Gastrocnemius medialis (tissue), 4 donors: ENCODE measurements at places on chromosomes 12 and 14. TPM values are rescaled to one million over a fixed set of nuclear protein-coding genes. Genes with fewer than 3 reads are reported as not detected.
A peak's percentile ranks its signal among the peaks of the same experiment; 100 is the strongest.

GRCh38 chr12:58757422-58757821 is 162.9 kb downstream of the LRIG3 start:
- no peaks in the 10 kb centered on the region for H3K4me1 ChIP-seq
- H3K4me3 ChIP-seq = no peak overlapping the region
- H3K27ac ChIP-seq = peak overlapping the region; percentile 55
- DNase-seq = no peak
- H3K27me3 ChIP-seq = no peaks in the 10 kb centered on the region

DNA sequence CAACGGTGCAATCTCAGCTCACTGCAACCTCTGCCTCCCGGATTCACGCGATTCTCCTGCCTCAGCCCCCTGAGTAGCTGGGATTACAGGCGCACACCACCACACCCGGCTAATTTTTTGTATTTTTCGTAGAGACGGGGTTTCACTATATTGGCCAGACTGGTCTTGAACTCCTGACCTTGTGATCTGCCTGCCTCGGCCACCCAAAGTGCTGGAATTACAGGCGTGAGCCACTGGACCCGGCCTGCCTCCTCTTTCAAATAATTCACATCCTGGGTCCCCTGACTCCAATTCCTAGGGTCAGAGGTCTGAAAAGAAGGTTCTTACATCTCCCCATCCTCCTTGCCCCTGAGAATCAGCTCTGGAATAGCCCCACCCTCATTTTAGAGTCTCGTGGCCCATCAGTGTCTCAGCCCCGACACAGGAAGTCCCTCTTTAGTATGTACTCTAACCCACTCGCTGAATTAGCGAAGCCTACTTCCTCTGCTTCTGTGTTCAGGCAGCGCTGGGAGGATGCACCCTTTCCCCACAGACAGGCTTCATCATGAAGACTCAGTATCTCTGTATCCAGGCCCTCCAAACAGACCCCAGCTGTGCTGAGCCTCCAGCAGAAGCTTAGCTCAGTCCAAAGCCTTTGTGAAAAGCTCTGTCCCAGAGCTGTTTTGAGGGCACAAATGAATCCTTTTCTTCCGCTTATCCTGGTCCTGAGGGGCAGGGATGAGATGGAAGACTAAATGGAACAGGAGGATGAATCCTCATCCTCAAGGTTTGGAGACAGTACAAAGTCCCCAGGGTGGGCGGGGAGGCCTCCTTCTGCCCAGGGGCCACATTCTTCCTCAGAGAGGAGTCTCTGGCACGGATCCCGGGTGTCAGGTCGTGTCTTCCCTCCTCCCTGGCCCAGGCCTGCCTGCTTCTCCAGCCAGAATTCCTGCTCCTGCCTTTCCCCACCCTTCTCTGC is 3.5 kb downstream of the LPAR5 start:
- H3K36me3 ChIP-seq = no peaks in the 10 kb centered on the region
- H3K4me1 ChIP-seq = no peaks in the 10 kb centered on the region
- peak overlapping the region; percentile 38 for H3K27ac ChIP-seq
- no peaks in the 10 kb centered on the region for H3K27me3 ChIP-seq
- H3K4me3 ChIP-seq = no peak overlapping the region
- DNase-seq = no peak

DNA sequence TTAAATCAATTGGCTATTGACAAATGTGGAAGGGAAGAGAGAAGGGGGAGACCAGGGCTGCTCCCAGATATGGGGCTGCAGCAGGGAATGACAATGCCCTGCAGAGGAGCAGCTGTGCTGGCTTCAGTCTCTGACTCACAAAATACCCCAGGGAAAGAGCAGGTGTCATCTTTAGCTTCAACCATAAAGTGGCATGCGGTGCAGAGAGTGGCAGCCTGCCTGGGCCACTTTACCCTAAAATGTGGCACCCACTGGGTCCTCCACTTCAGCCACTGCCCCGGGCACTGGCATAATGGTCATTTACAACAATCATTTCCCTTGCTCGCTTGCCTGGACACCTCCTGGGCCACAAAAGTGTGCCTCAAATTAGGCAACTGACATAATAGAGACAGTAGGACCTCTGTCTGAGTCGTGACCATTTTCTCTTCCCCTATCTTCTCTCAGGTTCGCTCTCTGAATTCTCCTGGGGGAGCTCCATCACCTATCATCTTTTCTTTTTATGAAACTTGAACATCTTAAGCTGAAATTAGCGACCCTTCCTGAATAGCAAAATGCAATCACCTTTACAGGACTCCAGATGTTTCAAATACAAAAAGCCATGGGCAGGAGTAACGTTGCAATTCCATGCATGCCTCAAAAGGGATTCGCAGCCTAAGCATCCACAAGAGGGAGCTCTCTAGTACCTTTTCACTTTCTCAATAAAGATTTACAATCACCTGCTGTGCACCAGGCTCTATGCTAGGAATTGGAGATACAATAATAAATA is 179.9 kb upstream of the ATF7IP start:
- H3K27ac ChIP-seq = no peak overlapping the region
- no peak overlapping the region for H3K4me3 ChIP-seq
- H3K4me1 ChIP-seq = no peaks in the 10 kb centered on the region
- no peaks in the 10 kb centered on the region for H3K27me3 ChIP-seq
- no peak for DNase-seq

BICDL1 gene
- total RNA-seq = not detected

FBLN5 gene
- total RNA-seq = 36.8 TPM

VDR gene
- total RNA-seq = 3.2 TPM

NTS gene
- not detected for total RNA-seq

DNA sequence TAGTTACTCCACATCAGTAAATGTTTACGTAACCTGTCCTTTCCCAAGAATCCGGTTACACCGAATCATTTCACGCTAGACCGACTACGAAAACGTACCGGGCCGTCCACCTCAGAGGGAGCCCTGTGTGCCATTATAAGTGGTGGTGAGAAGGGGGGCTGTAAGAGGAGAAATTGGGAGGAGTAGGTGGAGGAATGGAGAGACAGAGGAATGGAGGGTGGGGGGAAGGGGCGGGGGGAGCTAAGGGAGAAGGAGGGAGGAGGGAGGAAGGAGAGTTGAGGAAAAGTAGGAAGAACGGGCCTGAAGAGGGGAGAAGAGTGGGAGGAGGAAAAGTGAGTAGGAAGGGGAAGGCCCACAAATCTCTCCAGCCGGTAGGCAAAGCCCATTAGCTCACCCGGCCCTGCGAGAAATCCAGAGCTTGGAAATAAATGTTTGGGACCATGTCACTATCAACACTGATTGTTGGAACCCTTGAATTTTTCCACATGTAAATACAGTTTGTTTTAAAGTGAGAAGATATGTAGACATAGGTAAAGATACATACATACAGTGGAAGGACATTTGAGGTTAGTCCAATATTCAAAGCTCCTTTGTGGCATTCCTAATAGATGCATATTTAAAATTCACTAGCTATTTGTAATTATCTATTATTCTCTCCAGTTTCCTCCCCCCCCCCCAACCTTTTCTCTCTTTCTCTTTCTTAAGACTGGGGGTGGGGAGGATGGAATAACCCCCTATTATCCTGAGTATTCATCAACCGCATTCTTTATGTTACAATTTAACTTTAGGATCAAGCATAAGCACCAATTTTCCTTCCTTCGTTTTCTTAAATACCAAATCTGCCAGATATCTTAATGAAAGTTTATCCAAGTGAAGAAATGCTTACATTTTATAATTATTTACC is 2.1 kb upstream of the FOXG1 start:
- peaks cover 3% of the 10 kb centered on the region for H3K4me1 ChIP-seq
- no peak overlapping the region for H3K4me3 ChIP-seq
- no peak overlapping the region for H3K27ac ChIP-seq
- H3K27me3 ChIP-seq = peaks cover 83% of the 10 kb centered on the region
- no peak for DNase-seq

DNA sequence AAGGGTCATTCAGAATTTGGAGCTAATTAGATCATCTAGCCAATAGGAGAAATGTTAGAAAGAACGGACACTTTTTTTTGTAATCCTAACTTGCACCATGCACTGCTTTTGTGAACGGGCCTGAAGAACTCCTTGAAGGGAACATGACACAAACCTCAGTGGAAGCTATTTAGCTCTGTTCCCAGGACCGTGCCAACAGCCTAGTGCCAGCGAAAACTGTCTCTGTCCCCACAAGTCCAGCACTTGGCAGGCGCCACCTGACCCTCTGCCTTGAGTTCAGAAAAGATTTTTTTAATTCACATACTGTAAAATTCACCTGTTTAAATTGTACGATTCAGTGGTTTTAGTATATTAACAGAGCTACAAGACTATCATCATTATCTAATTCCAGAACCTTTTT is 31.3 kb upstream of the KCNA5 start:
- H3K27ac ChIP-seq = peak overlapping the region; percentile 60
- peaks cover 27% of the 10 kb centered on the region for H3K4me1 ChIP-seq
- H3K36me3 ChIP-seq = no peaks in the 10 kb centered on the region

- H3K4me3 ChIP-seq = no peak overlapping the region
- no peak overlapping the region for H3K27ac ChIP-seq
- H3K27me3 ChIP-seq = no peaks in the 10 kb centered on the region
- H3K4me1 ChIP-seq = no peaks in the 10 kb centered on the region
Observed at GRCh38 chr12:78149459-78149858, 318.8 kb downstream of the NAV3 start.

NKX2-1 gene
- not detected for total RNA-seq

- H3K36me3 ChIP-seq = no peaks in the 10 kb centered on the region
- H3K27ac ChIP-seq = no peak within 1 kb of the TSS
- H3K4me1 ChIP-seq = peaks cover 2% of the 10 kb centered on the region
- peaks cover 76% of the 10 kb centered on the region for H3K27me3 ChIP-seq
- H3K4me3 ChIP-seq = peak within 1 kb of the TSS; percentile 35
Observed at GRCh38 chr12:6700646-6701051, at the start of gene PIANP. Gene PIANP, minus strand, starts transcription at chr12:6700815. Its CDS starts 2,754 bp downstream, at chr12:6698061.

DNA sequence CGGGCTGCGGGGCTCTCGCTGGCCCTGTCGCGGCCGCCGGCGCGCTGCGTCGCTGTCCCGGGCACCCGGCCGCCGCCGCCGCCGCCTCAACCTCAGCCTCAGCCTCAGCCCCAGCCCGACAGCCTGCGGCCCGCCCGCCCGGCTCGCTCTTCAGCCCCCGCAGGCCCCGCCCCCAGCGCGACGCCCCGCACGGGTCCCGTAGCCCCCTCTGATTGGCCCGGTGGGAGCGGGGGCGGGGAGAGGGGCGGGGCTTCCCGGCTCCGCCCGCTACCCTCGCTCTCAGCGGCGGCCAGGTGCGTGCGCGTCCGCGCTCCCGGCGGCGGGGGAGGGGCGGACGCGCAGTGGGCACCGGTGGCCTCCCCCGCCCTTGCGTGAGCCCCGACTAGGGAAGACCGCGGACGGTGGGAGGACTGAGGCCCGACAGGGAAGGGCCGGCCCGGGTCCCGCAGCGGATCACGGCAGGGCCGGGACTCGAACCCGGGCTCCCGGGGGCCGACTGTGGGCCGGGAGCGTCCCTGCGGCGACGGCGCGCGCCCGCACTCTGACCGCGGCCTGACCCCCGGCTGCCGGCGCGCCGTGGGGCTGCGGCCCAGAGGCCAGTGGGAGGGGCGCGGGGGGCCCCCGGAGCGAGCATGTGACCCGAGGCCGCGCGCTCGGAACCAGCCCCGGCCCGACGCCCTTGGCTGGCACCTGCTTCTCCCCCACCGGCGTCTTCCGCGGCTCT is at the start of gene PPP1R13B:
PPP1R13B (minus strand) TSS at position 125 of the 724 bp plus-strand sequence. CDS start 268 bp downstream, outside the sequence.
- peak; percentile 88 for DNase-seq
- H3K27ac ChIP-seq = peak within 1 kb of the TSS; percentile 87
- H3K4me3 ChIP-seq = peak within 1 kb of the TSS; percentile 66
- no peaks in the 10 kb centered on the region for H3K36me3 ChIP-seq
- no peaks in the 10 kb centered on the region for H3K27me3 ChIP-seq

GRCh38 chr12:70826156-70826555 is 94.4 kb downstream of the PTPRR start:
- H3K4me1 ChIP-seq = no peaks in the 10 kb centered on the region
- no peak for DNase-seq
- no peak overlapping the region for H3K27ac ChIP-seq
- no peaks in the 10 kb centered on the region for H3K27me3 ChIP-seq
- no peaks in the 10 kb centered on the region for H3K36me3 ChIP-seq

GPR84 gene
- total RNA-seq = not detected

CISTR gene
- not detected for total RNA-seq

- H3K4me1 ChIP-seq = peaks cover 13% of the 10 kb centered on the region
- H3K27ac ChIP-seq = no peak overlapping the region
- no peaks in the 10 kb centered on the region for H3K36me3 ChIP-seq
Observed at GRCh38 chr12:124898923-124899294, 15.5 kb downstream of the UBC start.

C14orf180 gene
- 0.23 TPM for total RNA-seq

DNA sequence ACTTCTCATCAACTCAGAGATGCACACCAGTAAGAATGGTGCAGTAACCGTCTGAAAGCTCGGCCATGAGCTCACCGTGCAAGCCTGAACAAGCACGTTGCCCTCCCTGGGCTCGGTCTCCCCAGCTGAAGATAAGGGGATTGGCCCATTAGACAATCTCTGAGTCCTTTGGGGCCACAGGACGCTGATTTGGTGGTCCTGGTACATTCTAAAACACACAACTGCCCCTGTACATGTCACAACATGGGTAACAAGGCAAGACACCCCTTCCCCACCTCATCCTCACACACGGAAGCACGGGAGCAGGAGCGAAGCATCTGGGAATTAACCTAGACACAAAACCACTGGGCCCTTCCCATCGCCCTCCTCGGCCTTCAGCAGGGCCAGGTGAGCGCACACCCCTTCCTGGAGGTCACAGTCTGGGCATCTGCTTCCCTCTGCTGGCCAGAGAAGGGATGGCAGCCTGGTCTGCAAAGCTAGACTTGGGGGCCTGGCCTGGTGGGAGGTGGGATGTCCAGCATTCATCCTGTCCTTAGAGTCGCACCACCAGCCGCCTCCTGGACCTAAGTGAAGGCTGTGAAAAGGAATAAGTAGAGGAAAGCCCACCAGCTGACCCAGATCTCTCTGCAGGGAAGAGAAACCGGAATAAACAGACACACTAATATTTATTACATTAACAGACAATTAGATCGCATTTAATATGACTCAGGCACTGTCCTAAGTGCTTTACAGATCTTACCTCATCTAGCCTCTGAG is 18.9 kb upstream of the SMUG1 start:
- no peak overlapping the region for H3K27ac ChIP-seq
- no peaks in the 10 kb centered on the region for H3K4me1 ChIP-seq
- no peaks in the 10 kb centered on the region for H3K36me3 ChIP-seq

DNA sequence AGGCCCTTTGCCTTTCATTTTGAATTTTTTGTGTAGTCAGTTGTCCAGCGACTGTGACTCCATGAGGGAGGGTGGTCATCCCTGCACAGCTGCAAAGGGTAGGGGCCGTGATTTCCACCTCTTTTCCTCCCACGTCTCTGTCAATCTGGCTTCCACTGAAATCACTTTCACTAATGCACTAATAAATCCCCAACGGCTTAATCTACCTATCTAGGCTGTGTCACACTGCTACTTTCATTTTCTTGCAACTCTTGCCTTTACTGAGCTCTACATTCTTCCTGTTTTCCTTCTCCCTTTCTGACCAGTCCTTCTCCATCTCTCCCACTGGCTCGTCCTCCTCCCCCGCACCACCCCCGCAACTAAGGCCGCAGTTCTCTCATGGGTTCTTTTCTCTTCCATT is 212.3 kb upstream of the FOXN3 start:
- no peak overlapping the region for H3K27ac ChIP-seq
- no peaks in the 10 kb centered on the region for H3K27me3 ChIP-seq
- no peak overlapping the region for H3K4me3 ChIP-seq
- H3K4me1 ChIP-seq = peaks cover 2% of the 10 kb centered on the region

GRCh38 chr14:71488703-71489191 is 443.5 kb upstream of the RGS6 start:
- DNase-seq = no peak
- H3K27ac ChIP-seq = no peak overlapping the region
- H3K27me3 ChIP-seq = no peaks in the 10 kb centered on the region
- no peaks in the 10 kb centered on the region for H3K36me3 ChIP-seq

AICDA gene
- not detected for total RNA-seq

PROX2 gene
- not detected for total RNA-seq
